ENCODE measurements at places on chromosomes 3 and 15.

DNA sequence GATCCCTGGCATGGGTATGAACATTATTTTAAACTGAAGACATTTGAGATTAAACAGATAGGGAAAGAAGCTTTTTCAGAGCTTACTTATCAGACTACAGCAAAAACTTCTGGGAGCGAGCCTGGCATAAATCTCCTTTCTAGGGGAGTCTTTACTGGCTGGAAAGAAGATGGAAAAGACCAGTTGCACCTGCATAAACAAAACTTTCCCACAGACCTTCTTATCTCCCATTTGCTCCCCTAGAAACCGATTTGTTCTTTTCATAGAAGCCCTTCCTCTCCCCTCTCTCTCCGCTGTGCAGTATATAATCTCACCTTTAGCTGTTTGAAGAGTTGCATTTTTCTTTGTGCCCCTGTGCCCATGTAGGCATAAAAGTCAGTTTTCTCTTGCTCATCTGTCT lies 93.2 kb downstream of the CHRNA7 start:
- DNase-seq, result no peak

- DNase-seq, result no peak
These were observed 117.5 kb upstream of the TMC3 start for GRCh38 chr15:81491414-81492096.

- peak; percentile 27 for DNase-seq
These were observed 178.3 kb upstream of the PLSCR5 start for GRCh38 chr3:146783446-146783845.

DNA sequence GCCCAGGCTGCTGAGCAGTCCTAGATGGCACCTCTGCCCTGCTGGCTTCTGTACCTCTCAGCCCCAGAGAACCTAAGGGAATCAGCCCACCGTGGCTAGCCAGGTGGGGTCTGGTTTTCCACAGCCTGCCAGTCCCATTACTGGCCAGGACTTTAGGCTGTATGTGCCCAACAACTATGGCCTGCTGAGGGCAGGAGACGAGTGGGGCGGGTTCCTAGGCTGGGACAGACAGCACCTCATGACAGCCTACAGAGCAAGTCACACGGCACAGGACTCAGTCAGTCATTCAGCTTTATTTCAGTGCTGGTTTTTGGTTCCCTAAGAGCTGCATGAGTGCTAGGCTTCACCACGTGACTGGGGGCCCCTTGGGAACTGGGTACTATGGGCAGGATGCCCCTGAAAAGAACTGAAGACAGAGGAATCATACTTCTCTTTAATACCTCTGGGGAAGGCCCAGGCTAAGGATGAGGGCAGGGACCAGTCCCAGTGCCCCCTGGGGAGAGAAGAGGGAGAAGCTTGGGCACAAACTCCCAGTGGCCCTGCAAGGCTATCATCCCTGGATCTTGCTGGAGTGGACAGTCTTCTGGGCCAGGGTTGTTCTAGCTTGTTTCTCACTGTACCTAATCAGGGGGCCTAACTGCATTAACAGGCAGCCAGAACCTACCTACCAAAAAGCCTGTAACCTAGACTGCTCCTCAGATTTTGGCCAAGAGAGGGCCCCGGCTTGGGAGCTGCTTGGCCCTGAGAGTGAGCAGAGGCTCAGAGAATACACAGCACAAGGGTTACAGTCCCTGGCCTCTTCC lies 14.8 kb downstream of the CLK3 start:
- peak; percentile 34 for DNase-seq

DNA sequence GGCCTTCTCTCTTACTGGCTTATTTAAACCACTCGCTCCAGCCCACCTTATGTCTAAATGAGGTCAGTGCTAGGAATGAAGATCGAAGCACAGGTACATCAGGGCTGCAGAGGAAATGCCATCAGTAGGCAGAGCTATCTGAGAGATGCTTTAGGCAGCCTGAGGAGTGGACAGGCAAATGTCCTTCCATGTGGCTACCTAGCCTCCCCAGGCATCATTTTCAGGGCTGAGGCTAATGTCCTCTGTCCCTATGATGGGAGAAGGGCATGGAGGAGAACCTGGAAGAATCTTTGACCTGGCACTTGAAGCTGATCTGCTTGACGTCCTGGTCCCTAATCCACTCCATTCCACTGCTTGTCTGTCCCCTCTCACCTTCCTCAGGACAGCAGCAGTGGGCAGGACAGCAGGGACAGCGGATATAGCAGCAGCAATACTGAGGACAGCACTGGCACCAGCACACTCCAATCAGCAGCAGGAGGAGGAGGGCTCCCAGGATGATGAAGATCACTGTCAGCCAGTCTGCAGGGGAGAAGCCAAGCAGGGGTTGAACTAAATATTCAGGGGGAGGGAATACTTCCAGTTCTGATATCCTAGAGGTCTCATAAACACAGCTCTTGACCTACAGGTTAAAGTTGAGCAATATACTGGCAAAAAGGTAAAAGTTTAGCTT lies 21.0 kb downstream of the ILDR1 start:
- peak; percentile 21 for DNase-seq

GRCh38 chr3:4078903-4079302 lies 224.3 kb upstream of the SETMAR start:
- no peak for DNase-seq

DNA sequence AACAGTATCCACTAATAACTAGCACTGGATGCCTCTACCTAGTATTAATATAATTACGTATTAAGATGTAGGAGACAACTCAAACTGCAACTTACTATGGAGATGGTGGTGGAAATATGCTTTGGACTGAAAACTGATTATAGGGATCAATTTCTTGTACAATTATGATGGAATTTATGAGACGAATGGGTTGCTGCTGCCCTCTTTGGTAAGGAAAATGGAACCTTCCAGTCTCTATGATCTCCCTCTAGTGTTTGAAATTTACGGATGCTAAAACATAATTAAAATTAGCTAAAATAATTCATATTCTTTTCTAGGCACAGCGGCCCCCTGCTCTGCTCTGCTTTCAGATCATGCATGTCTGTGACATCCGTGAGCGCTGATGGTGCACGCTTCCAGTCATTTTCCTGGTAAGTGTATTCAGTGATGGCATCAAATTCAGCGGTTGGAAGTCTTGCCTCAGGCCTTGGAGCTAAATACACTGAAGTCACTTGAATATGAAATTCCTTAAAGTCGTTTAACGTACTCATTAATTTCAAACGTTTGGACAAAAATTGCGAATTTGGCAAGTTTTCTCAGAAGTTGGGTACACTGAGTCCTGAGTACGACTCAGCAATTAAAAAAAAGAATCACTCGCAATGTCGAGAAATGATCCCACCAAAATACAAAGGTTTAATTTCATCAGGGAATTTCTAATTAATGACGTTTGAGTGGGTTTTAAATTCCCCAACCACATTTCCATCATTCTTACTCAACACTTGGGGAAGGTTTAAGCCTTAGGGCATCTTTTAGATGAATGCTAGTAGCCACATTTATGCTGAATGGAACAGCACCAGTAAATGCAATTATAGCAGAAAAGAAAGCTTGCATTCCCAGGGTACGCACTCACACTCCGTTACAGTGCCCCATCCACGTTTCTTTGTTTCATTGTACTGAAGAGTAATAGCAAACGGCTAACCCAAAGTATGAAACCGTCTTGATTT lies 132.6 kb downstream of the NR2F2 start:
- DNase-seq, result peak; percentile 32

DNA sequence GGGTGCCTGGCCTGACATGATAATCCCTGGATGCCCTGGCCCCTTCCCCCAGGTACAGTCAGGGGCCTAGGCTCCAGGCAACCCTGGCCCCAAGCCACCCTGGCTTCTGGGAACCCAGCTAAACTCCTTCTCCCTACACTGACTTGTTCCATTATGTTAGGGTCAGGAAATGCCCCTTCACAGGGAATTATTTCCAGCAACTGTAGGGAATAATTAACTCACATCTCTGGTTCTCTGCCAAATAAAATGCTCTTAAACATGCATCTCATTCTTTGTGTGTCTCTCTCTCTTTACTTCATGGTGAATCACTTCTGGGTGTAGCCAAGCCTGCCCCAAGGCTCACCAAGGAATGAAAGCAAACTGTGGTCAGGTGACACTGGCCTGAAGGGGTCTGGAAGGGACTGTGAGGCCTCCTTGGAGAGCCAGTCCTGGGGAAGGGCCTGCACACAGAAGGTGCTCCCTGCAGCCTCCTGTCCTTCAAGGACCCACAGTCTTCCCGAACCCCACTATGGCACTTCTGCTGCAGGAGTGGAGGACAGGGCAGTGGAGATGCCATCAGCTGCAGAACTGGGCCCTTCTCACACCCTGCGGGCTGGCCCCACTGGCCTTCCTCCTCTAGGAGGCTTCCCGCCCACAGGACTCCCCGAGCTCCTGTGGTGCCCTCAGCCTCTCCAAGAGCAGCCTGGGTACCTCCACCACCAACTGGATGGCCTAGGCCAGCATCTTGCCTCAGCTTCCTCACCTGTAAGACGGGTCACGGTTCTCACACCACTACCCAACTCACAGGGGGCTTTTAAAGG lies 17.6 kb downstream of the TKT start:
- peak; percentile 95 for DNase-seq

DNA sequence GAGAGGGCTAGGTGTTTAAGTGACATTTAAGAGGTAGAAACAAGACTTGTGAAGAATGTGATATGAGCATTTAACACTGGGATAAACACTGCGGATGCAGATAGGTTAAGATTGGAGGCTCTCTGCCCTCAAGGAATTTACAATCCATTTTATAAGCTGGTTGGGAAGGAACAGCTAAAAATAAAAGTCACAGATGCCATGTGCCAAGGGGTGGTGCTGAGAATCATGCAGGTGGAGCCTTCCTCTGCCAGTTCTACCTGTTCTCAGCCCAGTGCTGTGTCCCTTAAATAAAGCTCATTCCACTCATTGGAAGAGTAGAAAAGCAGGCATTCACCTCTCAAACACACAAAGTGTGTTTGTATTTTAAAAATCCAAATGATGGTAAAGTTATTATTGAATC lies 261.9 kb downstream of the THRB start:
- DNase-seq, result no peak

GRCh38 chr3:33093847-33094246 lies 3.1 kb downstream of the GLB1 start:
- DNase-seq, result no peak

- DNase-seq, result no peak
These were observed 206.3 kb upstream of the TP63 start for GRCh38 chr3:189424922-189425321.

- DNase-seq, result no peak
These were observed 381.2 kb upstream of the ATP11B start for GRCh38 chr3:182412066-182412465.

GRCh38 chr3:2851835-2852234 lies 258.3 kb downstream of the IL5RA start:
- DNase-seq, result no peak

GRCh38 chr15:36682101-36682500 lies 102.7 kb downstream of the CDIN1 start:
- peak; percentile 79 for DNase-seq

GRCh38 chr3:69737392-69737791 lies 1.9 kb upstream of the MITF start:
- DNase-seq, result no peak

DNA sequence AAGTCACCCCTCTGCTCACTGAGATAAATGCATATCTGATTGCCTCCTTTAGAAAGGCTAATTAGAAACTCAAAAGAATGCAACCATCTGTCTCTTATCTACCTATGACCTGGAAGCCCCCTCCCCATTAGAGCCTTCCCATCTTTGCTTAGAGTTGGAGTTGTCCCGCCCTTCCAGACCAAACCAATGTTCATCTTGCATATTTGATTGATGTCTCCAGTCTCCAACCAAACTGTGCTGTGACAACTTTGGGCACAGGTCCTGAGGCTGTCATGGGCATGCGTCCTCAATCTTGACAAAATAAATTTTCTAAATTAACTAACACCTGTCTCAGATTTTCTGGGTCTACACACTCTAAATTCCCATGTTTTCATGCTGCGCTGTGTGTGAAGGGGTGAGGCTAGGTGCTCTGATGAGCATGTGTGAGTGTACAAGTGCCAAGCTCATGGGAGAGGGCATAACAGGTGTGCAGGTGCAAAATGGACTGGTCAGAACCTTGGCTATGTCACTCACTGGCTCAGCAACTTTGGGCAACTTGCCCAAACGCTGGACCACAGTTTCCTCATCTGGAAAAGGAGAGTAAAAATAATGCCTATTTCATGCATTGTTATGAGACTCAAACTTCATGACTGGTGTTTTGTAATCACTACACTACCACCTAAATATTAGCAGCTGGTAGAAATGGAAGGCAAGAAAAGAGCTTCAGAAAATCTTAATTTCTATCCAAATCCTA lies 7.2 kb downstream of the DAPK2 start:
- no peak for DNase-seq

DNA sequence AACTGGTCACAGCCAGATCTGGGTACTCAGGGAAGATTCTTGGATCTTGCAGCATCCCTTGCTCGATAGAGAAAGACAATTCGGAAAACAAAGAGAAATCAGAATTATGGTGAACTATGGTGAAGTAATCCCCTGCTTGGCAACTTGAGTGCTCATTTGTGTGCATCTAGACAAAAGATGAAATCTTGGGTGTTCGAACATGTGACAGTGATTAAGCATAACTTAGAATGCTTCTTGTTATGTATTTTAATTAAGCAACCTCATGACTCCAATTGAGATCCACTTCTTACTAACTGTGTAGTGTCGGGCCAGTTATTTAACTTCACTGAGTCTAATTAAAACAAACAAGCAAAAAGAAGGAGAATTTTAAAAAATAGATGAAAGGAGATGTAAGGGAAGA lies 56.5 kb downstream of the ZNF385D start:
- no peak for DNase-seq

DNA sequence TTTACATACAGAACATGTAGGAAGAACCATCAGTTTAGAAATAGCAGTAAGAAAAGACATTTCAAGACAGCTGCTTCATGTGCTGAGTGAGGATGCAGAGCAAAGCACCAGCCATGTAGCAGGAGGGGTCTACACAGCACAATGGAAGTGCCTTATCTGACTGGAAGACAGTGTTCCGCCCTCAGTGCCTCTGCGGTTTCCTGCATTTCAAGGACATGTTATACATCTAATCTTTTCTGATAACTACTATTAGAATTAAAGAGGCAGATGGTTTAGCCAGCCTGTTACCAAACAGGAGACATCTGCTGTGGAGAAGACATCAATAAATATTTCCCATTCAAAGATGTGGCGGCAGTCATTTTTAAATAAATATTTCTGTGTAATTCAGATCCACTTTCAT lies 10.6 kb downstream of the LSG1 start:
- no peak for DNase-seq

GRCh38 chr3:174247687-174248152 lies 611.4 kb upstream of the NAALADL2 start:
- no peak for DNase-seq

- DNase-seq, result no peak
These were observed 154.4 kb downstream of the EBLN2 start for GRCh38 chr3:73215901-73216300.

DNA sequence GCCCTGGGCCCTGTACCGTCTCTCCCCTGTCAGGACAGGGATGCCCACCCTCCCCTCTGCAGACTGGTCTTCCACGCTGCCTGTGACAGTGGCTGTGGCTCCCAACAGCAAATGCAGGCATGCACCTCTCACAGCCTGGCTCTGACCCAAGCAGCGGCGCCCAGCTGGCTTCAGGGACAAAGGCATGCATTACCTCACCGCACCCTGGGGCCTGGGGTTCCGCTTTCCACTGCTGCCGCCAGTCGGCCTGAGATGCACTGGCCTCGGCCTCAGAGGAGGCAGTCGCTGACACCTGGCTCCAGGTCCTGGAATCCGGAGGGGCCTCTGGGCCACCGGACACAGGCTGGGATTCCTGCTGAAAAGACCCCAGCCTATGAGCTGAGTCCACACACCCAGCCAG lies 70.3 kb downstream of the SCN5A start:
- DNase-seq, result peak; percentile 70

All from choroid plexus epithelial cell (primary cell).